NCI-H1417 treated with DMSO at 0.1 percent for 48 hours (cell line): ENCODE measurements at places on chromosomes 5 and 9.

- DNase-seq: no peak
These were observed 178.9 kb downstream of the SREK1 start for GRCh38 chr5:66322786-66323528.

GRCh38 chr9:3479514-3480352, 46.1 kb downstream of the RFX3 start:
- DNase-seq: no peak

DNA sequence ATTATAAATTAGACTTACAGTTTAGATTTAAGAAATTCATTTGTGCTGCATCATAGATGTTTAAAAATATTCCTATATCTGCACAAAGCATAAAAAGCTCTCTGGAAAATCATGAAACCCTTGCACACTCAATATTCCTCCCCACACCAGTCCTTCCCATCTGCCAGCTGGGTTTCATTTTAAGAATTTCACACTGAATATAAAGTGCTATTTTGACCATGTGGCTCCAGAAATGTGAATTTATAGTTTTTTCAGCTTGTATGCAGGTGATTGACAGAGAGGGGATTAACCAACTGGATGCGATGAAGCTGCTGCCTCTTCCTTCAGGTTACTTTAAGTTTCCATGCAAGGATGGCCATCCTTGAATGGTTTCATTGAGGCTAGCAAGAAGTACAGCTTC, 346.3 kb downstream of the NDUFS4 start:
- no peak for DNase-seq

- DNase-seq: no peak
These were observed 33.3 kb downstream of the PPP1R2B start for GRCh38 chr5:156883316-156883875.

GRCh38 chr9:18488886-18489285, 14.9 kb downstream of the ADAMTSL1 start:
- no peak for DNase-seq

DNA sequence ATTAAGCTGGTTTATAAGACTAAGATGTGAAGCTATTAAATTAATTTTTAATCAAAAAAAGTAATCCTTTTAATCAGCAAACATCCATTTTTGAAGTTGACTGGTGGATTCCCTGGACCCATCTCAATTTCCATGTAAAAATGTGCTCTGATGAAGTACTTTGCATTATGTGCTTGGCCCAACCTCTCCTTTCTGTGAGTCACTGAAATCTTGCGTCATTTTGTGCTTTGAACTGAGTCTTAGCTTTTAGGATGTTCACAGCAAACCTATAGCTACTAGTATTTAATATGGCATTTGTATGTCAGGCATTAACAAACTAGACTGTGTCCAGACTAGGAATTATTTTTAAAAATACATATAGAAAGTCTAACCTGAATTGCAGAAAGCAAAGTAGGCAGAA, 55.0 kb upstream of the CDH12 start:
- no peak for DNase-seq

GRCh38 chr5:123120197-123120596, 31.2 kb downstream of the PRDM6 start:
- no peak for DNase-seq

GRCh38 chr9:136203408-136204144, 1.4 kb downstream of the LHX3 start:
- no peak for DNase-seq

DNA sequence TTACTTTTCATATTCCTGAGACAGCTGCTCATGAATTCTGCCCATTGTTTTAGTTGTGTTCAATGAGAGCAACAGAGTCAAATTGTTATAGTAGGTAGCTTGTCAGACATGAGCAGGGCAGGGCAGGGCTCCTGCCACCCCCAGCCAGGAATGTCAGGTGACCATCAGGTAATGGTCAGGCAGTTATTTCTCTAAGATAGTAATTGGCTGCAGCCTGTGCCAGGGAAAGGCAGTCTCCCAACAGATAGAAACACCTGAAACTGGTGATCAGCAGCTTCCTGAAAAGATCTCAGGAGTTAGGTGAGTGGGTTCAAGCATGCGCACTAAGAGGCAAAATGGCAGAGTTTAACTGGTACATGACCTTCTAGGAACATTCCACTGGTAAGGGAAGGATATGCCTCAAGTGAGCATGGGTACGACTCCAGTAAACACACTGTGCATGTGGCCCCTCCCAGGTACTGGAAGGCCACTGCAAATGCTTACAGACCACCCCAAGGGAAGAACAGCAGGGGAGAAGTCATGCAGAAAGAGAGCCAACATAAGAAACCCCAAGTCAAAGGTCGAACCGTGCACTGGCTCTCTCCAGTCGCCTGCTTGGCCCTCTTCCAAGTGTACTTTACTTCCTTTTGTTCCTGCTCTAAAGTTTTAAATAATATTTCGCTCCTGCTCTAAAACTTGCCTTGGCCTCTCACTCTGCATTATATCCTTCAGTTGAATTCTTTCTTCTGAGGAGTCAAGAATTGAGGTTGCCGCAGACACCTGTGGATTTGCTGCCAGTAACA, 25.1 kb downstream of the CARTPT start:
- DNase-seq: no peak

- no peak for DNase-seq
These were observed 52.9 kb downstream of the MYO10 start for GRCh38 chr5:16883176-16883575.

- no peak for DNase-seq
These were observed 245.3 kb downstream of the OSTF1 start for GRCh38 chr9:75333624-75334023.

DNA sequence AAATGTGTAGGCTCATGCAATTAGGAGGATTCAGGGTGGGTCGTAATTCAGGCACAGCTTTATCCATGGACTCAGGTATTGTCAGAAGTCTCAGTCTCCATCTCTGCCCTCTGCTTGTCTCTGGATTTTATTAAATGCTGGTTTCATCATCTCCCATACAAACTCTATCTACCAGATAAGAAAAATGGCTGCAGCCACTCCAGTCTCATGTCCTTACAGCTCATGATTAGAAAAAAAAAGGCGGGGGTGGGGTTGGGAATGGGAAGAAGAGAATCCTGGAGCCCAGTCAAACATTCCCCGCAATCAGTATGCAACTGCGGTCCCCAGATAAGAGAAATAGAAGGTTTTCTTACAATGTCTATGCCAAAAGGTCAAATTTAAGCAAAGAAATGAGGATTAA, 7.6 kb upstream of the FBXO38 start:
- DNase-seq: no peak

GRCh38 chr5:32225445-32225844, 51.3 kb upstream of the GOLPH3 start:
- DNase-seq: no peak

GRCh38 chr5:118561971-118562370, 426.4 kb downstream of the DTWD2 start:
- no peak for DNase-seq

DNA sequence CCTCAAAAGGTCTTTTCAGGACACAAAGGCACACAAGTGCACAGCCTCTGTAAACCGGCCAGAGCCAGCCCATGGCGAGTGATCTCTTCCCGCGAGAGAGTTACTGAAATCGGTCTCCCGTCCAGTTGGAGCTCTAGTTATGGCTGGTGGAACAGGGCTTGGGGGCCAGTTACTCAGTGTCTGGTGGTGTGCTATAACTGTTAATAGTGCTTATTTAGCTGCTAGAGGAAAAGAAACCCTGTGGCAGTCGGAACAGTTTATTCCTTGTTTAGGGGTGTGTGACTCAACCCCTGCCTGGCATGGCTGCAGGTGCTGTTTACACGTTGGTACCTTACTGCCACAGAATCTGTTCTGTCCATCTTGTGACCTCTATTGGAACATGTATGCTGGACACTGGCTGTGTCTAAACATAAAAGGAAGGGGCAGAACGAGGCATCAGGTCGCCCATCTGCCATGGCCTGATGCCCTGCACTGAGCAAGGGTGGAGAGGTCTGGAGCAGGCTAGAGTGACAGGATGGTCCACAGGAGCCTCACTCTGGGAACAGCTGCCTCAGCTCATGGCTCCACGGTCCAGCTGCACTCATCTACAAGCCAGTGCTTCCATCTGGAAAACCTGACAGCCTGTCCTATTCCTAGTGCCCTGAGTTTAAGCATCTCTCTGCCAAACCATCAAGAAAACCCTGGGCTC, 49.6 kb upstream of the SIMC1 start:
- DNase-seq: no peak

GRCh38 chr9:104313396-104314110, 190.5 kb upstream of the OR13F1 start:
- DNase-seq: no peak

DNA sequence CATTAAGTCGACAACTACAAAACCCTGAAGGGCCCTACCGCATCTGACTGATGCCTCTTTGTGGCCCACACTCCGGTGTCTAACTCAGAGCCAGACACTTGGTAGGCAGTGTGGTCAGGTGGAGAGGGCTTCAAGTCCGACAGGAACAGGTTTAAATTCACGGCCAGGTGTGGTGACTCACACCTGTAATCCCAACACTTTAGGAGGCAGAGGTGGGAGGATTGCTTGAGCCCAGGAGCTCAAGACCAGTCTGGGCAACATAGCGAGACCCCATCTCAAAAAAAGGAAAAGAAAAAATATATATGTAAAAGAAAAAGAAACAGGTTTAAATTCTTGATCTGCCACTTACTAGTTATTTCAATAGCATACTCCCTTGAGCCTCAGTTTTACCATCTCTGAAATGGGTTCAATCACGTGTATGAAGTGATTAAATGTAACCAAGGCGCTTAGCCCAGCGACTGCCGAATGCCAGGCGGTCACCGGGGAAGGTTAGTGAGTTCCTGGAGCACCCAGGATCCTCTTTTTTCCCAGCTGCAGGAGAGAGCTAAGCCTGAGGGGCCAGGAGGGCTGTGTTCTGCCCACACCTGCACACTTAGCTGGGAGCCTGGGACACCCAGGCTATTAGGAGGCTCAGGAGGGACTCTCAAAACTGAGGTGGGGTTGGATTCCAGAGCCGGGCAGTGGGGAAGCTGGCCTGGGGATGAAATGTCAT, 943 bp downstream of the CLTB start:
- DNase-seq: no peak
